D721Med (cell line): ENCODE measurements at places on chromosomes 7 and 10.

DNA sequence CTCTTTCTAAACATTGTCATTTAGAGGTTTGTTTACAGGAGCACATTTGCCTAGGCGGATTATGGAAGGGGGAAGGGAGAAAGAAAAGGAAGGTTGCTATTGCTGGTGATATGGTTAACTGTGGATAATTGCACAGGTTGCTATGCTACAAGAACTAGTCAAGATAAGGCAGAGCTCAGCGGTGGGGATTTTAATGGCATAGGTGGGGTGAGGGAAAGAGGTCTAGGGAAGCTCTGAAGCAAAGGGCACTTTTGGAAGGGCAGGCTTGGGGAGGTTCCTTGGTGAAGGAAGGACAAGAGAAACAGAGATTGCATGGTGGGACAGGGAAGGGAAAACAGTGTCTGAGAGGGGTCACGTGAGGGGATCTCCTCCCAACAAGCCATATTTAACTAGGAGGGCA lies 19.5 kb downstream of the HYAL4 start:
- DNase-seq = no peak

- no peak for DNase-seq
These were observed 43.4 kb downstream of the RGS10 start for GRCh38 chr10:119498889-119499676.

DNA sequence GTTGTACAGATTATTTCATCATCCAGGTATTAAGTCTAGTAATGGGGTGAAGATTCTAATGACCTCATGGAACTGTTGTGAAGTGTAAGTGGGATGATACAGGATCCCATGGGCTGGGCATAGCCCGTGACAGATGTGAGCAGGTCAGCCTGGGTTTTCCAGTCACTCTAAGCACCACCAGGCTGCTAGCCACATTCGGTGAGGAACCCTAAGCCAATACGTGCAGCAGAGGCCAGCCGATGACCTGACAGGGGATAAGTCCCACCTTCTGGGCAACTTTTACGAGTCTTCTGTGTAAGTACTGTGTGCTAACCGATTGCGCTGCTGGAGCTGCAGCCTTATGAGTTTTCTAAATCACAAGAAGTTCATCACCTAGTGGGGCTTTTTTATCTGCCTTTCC lies 7.3 kb downstream of the ZNF503 start:
- DNase-seq = no peak

DNA sequence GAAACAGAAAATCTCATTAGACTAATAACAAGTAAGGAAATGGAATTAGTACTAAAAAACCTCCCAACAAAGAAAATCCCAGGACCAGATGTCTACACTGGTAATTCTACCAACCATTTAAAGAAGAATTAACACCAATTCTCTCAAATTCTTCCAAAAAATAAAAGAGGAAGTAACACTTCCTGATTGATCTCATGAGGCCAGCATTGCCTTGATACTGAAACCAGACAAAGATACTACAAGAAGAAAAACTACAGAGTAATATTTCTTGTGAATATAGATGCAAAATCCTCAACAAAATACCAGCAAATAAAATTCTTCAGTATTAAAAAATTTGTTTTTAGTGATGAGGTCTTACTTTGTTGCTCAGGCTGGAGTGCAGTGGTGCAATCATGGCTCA lies 21.3 kb downstream of the GCK start:
- DNase-seq = no peak

- no peak for DNase-seq
These were observed 25.5 kb upstream of the NME8 start for GRCh38 chr7:37822946-37823345.

DNA sequence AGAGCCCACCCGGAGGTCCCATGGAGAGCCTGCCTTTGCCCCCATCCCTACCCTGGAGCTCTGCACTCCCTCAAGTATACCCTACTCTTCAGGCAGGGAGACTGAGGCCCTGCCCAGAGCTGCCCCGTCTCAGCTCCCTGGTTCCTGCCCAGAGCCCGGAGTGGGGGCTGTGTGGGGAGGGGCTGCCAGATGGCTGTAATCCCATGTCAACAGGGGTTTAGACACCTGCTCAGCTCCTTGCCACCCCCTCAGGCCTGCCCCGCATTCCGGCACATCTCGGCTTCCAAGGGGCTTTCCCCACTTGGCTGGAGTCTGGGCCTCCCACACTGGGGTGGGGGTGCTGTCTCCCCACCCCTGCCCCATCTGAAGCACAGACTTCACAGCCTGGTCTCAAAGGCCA lies 20.9 kb upstream of the LFNG start:
- DNase-seq = no peak

DNA sequence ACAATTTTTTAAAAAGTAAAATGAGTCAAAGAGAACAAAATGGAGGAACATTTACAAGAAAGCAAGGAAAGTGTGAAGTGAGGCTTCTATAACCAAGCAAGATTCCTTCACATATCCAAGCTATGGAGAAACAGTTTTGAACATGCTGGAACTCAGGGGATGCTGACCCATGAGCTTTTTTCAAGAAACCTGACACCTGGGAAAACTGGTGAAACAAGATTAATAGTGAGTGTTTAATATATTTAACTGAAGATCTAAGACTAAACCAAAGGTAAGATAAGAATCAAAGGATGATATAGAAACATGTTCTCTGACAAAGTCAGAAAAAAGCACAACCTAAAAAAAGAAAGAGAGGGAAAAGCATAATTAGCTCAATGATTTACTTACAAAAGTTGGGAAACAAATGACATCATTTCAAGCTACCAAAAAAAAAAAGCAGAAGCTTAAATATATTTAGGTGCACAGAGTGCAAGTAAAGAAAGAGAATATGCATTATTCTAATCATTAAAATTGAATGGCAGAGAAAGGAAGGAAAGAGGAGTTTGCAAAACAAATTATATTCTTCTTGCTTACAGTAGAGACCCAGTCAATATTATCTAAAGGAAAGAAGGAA lies 24.9 kb downstream of the C7orf25 start:
- DNase-seq = no peak

- no peak for DNase-seq
These were observed 20.0 kb downstream of the ZNF786 start for GRCh38 chr7:149070372-149071125.

GRCh38 chr10:103772096-103772845 lies 83.1 kb downstream of the SH3PXD2A start:
- DNase-seq = no peak

GRCh38 chr10:118471863-118472262 lies 123.6 kb downstream of the PRLHR start:
- DNase-seq = no peak

DNA sequence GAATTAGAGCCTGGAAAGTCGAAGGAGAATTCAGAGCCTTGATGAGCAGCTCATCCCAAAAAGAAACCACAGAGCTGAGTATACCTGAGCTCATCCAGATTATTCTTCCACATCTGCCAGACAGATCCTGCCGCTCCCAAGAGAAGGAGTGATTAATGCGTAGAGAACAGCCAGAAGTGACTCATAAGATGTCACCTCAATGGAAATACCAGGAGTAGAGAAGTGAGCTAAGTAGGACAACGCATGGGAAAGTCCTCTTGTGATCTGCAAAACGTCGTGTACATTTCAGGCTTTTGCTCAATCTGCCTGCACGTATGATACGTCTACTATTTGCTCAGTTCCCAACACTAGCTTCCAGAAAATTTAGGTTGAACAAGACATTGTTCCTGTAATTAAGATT lies 230.5 kb upstream of the AUTS2 start:
- no peak for DNase-seq

- no peak for DNase-seq
These were observed 197.8 kb upstream of the TCF7L2 start for GRCh38 chr10:112752288-112752687.

GRCh38 chr10:130743751-130744271 lies 567.7 kb downstream of the TCERG1L start:
- no peak for DNase-seq

- no peak for DNase-seq
These were observed 118.9 kb downstream of the CDH23 start for GRCh38 chr10:71515531-71516172.

DNA sequence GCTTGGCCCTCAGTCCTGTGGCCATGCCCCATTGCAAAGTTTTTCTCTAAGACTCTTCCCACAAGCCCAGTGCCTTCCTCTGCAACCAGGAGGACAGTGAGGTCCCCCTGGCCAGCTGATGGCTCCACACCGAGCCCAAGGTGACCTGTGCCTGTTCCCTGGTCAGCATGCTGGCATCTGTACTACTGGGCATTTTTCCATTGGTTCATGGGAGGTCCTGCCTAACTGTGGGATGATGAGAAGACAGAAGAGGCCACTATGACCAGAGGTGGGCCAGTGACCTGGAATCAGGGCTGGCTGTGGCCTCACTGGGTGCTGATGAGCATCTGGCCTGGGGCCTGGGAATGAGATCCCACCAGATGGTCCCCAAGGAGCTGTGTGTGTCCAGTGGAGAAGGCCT lies 20.2 kb downstream of the CALML3 start:
- no peak for DNase-seq

DNA sequence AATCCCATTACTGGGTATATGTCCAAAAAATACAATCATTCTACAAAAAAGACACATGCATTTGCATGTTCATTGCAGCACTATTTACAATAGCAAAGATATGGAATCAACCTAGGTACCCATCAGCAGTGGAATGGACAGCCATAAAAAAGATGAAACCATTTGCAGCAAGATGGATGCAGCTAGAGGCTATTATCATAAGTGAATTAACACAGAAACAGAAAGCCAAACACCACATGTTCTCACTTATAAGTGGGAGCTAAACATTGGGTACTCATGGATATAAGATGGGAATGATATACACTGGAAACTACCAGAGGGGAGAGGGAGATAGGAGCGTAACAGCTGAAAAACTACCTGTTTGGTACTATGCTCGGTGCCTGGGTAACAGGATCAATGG lies 154.0 kb downstream of the TMEM26 start:
- DNase-seq = no peak

GRCh38 chr10:17655567-17656146 lies 11.7 kb downstream of the STAM start:
- no peak for DNase-seq

GRCh38 chr7:140752533-140752932 lies 56.0 kb downstream of the NDUFB2 start:
- no peak for DNase-seq

- DNase-seq = no peak
These were observed 10.1 kb downstream of the CFTR start for GRCh38 chr7:117489911-117490310.

- DNase-seq = no peak
These were observed 41.8 kb downstream of the KLHDC10 start for GRCh38 chr7:130112093-130112492.

GRCh38 chr7:77679608-77680007 lies 16.7 kb upstream of the RSBN1L start:
- no peak for DNase-seq

DNA sequence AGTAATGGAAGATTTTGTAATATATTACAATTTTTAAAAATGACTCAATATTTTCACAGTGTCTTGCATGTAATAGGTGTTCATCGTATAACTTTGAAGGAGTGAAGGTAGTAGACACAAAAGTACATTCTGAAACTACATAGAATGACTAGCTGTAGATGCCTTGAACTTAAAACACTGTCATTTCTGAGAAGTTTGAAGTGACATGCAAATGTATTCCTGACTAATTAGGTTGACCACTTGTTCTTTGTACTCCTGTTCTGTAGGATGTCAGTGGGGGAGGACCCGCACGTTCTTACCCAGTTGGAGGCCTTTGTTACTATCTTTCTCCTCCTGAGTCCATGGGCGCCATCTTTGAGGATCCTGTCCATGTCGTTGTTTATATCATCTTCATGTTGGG lies 31.2 kb downstream of the SEC61A2 start:
- DNase-seq = no peak

- DNase-seq = no peak
These were observed 166.0 kb upstream of the SP4 start for GRCh38 chr7:21261627-21262594.

DNA sequence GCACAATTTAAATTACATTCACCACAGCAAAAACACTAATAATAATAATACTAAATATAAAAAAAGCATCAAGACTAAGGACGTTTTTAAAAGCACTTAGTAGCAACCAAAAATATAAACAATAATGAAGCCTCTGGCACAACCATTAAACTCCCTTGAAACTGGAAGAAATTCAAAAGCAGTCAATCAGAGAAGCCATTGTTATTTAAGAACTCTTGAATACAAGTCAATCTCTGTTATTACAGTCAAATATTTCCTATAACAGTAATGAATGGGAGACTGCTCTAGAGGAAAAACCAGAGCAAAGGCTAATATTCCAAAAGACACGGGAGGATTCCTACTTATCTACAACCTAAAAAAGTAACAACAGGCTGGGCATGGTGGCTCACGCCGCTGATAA lies 164.2 kb downstream of the KMT2E start:
- no peak for DNase-seq

GRCh38 chr10:72050873-72051272 lies 37.5 kb downstream of the SPOCK2 start:
- no peak for DNase-seq

- DNase-seq = no peak
These were observed 25.7 kb downstream of the SUV39H2 start for GRCh38 chr10:14904316-14904732.

DNA sequence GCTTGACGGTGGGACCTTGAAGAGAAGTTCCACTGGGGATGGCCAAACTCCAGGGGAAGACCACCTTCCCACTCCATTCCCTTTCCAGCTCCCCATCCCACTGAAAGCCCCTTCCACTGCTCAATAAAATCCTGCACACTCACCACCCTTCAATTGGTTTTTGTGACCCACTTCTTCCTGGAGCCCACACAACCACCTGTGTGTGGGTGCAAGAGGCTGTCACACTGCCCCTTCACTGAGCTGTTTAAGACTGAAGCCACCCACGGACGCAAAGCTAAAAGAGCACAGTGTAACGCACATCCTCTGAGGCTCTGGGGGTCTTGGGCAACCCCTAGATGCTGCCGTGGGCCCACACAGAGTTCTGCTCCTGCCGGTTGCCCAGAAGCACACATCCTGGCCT lies 12.8 kb upstream of the PITRM1 start:
- DNase-seq = no peak

- no peak for DNase-seq
These were observed 93.6 kb downstream of the LRMDA start for GRCh38 chr10:75525067-75525466.

DNA sequence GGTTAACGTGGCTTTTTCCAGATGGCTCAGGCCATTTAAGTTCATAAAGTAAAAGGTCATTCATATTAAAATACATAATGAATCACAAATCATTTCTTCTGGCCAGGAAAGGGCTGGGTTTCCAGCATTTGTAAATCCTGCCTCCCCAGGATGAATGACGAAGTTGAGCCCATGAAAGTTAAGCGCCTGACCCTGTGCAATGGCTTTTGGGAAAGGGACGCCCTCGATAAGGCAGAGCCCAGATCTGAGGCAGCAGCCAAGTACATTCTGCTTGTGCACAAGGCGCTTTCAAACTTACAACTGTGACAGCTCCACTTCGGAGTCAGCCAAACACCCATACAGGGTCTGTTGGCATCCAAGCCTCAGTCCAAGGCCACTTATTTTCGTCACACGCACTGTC lies 2.8 kb downstream of the GIMAP6 start:
- DNase-seq = no peak

GRCh38 chr7:110839866-110840265 lies 251.1 kb upstream of the LRRN3 start:
- no peak for DNase-seq

- no peak for DNase-seq
These were observed 152.9 kb downstream of the ARID5B start for GRCh38 chr10:62054408-62054807.
